Astrocyte of the cerebellum (primary cell): ENCODE measurements at places on chromosomes 12 and 14.

DNA sequence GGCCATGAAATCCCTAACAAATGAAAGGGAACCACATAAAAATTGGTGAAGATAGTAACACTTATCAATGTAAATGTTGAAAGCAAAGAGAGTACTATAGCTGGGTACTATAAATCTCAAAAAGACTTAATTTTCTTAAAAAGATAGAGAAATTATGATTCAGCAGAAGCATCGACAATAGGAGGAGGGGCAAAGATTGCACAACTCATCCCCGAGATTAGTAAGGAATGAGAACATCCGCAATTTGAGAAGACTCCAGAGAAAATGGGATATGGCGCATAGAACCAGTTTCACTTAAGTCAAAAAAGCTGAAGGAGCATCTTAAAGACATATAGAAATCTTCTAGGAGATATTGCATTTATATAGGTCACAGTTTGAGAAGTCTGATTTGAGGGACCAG, 220.2 kb upstream of the SLC16A7 start:
- DNase-seq = no peak

DNA sequence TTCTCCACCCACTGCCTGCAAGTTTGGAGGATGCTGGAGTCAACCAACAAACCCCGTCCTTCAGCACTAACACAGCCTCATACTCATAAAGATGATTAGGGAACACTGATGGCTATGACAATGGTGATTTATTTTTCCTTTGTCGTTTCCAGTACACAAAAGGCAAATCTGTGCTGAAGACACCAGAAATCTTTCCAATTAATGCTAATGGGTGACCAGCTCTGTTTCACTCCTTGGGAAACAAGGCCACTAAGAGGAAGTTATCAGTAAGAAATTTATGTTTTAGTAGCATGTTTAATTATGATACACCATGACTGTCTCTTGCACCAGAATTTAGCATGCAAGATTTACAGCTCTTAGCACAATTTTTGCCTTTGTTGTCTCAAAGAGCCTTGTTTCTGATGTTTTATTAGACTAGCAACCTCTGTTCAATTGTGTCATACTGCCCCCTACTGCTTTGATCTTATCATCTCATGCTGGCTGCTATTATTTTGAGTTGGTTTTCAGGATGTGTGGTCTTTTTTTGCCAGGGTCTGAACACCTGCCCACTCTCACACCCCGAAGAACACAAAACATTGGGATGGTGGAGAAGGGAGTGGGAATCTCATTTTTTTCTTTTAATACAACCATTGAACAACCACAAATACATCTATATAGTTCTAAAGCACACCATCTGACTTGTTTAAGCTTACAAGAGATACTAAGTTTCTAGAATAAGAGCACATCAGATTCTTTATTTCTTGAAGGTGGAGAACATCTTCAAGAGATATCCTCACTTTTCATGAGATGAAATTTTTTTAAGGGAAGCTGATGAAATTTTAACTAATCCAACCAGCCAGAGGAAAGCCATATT, 160.9 kb downstream of the SPTSSA start:
- DNase-seq = peak; percentile 39

DNA sequence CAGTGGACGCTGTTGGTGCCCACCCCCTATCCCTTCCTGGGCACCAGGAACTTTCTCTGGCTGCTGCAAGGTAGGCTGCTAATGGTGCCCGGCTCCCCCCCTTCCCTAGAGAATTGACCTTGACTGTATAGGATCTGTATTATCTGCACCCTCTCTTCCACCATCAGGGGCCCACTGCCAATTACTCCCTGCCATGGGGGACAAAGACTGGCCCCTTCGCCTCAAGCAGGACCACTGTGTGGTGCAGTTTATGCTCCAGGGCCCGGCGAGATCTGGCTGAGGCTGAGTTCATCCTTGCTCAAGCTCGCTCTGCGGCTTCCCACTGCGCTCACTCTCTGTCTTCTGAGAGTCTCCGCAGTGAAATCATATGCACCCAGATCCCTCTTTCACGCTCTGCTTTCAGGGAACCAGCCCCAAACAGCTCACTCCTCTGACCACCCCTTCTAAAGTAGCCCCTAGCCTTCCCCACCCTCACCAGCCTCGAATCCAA, 95.2 kb downstream of the LGMN start:
- no peak for DNase-seq

DNA sequence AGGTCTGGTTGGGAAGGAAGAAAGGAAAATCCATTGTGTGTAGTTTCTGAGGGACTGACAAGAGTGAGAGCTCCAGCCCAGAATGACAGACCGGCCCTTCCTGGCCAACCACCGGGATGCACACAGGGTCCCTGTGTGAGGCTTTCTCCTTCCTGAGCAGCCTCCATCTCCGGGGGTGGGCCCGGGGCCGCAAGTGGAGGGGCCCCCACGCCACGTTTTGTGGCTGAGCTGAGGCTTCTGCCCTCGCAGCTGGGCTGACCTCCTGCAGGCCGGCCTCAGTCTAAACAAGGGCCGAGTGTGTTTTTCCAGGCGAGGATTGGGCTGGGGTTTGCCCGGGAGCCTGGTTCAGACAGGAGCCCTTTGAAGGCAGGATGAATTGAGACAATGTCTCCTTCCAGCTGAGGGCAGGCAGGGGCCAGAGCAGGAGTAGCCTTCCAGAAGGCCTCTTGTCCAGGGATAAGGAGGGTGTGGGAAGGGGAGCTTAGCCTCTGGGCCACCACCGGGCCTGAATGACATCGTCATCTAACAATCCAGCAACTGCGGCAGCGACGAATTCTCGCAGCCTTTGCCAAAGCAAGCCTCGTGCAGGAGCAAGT, 96.5 kb upstream of the NCOR2 start:
- DNase-seq = peak; percentile 9

DNA sequence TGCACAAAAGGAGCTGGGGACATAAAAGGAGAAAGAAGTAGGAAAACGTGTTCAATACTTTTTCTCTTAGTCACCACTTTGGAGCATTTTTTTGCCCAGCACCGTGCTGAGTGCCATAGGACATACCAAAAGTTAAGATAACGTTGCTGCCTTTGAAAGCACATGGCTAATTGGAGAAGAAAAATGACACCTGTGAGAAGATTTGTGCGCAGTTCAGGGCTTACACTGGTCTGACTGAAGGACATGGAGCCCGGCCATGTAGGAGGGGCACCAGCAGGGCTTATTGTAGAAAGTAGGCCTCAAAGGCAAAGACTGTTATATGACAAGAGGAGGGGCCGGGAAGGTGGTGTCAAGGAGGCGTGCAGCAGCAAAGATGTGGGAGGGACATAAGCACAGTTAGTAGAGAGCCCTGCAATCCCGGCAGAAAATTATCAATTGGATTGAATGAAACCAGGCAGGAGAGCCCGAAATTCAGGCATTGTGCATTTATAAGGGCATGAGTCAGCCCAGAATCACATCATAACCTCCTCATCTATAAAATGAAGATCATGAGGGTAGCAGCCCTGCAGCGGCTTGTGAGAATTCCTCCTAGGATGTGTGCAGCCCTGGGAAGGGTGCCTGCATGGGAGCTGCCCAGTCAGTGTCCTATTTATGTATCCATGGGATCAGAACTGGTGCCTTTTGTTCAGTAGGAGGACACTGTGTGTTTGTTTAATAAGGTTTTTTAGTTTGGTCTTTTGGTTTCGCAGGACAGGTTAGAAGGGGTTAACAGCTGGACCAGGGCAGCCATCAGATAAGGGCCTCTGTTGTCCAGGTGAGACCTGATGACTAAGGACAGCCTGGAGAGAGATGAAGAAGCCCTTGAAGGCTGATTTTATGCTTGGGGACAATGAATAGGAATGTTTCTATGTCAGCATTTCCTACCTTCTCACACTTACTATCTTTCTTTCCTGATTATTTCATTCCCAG, 122.4 kb downstream of the GPR135 start:
- DNase-seq = no peak
